ENCODE measurements at places on chromosomes 4 and X. TPM values are rescaled to one million over a fixed set of nuclear protein-coding genes. Genes with fewer than 3 reads are reported as not detected.

COMMD8 gene
- total RNA-seq, result 30.2 TPM

TLR2 gene
- 0.85 TPM for total RNA-seq

LIMCH1 gene
- 20.3 TPM for total RNA-seq

SPON2 gene
- 18.9 TPM for total RNA-seq

ESX1 gene
- not detected for total RNA-seq

AFM gene
- not detected for total RNA-seq

CXXC4 gene
- under 0.01 TPM for total RNA-seq

IQSEC2 gene
- total RNA-seq, result 4.2 TPM

PDGFC gene
- 67.9 TPM for total RNA-seq

MAGED4 gene
- 18.6 TPM for total RNA-seq

SSX4B gene
- not detected for total RNA-seq

AKAP17A gene
- 30.7 TPM for total RNA-seq

PRR32 gene
- not detected for total RNA-seq

ZFP42 gene
- 0.58 TPM for total RNA-seq

CXCL11 gene
- not detected for total RNA-seq

TRIML2 gene
- total RNA-seq, result 0.28 TPM

TMEM31 gene
- not detected for total RNA-seq

All from regular cardiac myocyte (primary cell).